Aorta (tissue), 5 donors: ENCODE measurements at places on chromosomes 3 and 15. TPM values are rescaled to one million over a fixed set of nuclear protein-coding genes. Genes with fewer than 3 reads are reported as not detected.

- DNase-seq: no peak
Observed at GRCh38 chr3:157428853-157429252, 7.8 kb upstream of the PTX3 start.

The SLC22A14 gene
- total RNA-seq: 0.49 TPM

The P3H2 gene
- total RNA-seq: 23.9 TPM

The SQOR gene
- 44.5 TPM for total RNA-seq

- DNase-seq: no peak
Observed at GRCh38 chr3:128001576-128001975, 50.7 kb upstream of the SEC61A1 start.

DNA sequence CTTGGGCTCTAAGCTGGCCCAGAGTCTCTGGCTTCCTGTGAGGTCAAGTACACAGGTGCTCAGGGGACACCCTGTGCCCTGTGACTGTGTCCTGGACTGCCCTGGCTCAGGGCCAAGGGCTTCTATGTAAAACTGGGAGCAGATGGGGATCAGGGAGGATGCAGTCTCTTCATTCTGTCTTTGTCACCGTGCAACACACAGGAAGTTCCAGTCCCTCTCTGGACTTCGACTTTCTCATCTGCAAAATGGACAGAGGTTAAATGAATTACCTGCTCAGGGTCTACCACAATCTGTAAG, 61.9 kb upstream of the TLE3 start:
- DNase-seq: no peak
